ENCODE measurements at places on chromosomes 6 and 20.
A peak's percentile ranks its signal among the peaks of the same experiment; 100 is the strongest.

GRCh38 chr20:63835021-63835858 is 4.2 kb upstream of the ZBTB46 start:
- DNase-seq: no peak

DNA sequence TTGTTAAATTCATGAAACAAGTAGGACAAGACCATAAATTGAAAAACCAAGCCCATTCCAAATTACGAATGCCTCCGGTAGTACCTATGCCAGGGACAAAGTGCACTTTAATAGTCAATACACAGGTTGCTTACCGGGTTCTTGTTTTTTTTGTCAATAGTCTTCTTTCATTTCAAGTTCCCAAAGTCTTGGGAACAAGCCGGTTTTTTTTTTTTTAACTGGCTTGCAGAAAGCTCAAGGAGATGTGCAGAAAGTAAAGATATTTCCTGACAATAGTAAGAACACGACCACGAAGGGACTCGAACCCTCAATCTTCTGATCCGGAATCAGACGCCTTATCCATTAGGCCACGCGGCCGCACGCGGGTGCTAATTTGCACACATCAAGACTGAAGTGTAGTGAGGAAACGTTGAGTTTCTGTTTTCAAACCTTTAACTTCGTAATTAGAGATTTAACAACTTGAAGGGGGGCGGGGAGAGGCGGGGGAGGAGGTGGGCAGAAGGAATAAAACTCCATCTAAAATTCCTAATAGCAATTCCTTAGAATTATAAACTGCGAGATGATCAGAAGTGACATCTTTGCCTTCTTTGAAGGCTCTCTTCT is 181.0 kb downstream of the TRIM27 start:
- DNase-seq: peak; percentile 32

GRCh38 chr6:6685249-6686040 is 96.9 kb downstream of the LY86 start:
- DNase-seq: no peak

DNA sequence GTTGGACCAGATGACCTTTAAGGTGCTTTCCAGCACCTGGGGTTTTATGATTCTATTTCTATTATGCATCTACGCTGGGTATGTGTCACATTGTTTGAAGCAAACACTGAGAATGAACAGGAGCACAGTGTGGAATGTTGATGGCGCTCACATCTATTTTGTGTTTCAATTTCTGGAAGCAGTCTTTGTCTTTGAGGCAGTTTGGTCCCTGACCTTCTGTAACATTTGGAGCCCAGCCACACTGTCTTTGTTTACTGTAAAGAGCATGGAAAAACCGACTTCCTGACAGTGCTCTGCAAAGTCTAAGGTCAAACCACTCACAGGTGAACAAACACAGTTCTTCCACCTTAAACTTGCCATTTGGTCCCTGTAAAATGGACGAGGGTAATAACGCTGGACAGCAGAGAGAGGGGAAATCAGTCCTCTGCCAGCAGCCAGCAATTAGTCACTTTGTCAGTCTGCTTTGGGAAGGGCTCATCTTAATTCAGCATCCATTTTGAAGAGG is 155.5 kb downstream of the PRL start:
- DNase-seq: no peak

DNA sequence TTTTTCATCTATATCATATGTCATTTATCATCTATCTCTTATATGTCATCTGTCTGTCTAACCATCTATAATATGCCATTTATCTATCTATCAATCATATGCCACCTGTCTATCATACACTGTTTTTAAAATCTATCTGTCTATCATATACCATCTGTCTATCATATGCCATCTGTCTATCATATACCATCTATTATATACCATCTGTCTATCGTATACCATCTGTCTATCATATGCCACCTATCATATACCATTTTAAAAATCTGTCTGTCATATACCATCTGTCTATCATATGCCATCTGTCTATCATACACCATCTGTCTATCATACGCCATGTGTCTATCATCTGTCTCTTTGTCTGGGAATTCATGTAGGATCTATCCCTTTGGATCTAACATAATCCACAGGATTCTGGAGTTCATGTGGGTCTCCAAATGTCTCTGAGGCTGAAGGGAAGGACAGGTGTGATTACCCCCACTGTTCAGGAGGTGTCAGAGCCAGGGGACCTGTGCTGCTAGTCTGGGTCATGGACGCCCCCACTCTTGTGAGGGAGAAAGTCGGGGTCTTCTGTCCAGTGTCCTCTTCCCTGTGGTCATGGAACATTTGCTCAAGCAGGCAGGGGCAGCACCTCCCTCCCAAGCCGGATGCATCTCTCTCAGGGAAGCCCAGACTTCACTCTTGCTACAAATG is 36.9 kb upstream of the FRMD1 start:
- no peak for DNase-seq

DNA sequence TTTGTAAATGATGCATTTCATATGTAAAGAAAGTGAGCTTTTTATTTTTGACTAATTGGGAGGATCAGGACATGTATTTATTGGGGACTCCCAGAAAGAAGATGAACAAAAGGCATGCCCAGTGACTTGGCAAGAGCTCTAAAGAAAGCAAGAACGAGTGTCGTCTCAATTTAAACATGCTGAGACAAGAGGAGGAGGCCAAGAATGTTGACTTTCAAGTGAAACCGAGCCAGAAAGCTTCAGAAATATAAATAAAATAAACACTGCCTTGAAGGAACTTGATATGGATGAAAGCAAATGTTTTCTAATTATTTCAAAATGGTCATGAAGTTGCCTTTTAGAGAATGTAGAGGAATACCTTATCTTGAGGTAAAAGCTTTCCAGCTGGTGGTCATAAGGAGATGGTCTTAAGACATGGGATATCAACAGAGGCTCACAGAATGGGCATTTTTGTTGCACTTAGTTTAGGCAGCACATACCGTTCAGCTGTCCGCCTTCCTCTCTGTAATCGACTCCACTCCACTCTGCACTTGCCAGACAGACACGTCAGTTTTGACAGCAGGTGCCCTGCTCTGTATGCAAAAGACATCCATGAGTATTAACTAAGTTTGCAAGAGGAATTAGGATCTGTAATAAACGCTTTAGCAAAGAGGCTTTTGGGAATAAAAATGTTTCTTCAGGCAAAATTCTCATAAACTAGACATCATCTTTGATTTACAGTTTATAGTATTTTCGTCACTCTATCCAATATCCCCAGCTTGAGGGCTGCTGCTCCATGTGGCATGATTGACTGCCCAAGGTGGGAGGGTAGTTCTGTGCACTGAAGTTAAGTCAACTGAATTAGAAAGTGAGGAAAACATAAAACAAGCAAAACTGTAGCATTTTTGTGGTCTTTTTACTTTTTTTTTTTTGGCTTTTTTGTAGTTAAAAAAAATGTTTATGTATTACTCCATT is 613.1 kb downstream of the PKHD1 start:
- no peak for DNase-seq

DNA sequence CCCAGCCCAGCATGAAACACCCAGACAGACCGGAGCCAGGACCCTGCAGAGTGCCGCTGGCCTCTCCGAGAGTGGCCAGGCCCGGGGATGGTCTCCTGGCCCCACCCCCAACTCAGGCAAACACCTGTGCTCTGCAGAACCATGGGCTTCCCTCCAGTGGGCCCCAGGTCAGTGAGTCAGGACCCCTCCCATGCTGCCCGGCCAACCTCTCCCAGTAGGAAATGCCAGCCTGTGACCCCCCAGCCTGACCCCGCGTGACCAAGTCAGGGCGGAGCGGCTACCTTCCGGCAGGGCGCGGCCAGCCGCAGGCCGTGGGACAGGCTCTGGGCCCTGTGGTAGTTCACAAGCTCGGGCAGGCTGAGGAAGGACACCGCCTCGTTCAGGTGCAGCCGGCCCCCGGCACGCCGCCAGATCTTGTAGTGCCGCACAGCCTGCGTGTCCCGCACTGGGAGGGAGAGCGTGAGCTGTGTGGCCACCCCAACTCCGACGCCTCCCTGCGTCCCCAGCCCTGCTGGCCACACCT is 3.2 kb downstream of the PTK6 start:
- DNase-seq: no peak

DNA sequence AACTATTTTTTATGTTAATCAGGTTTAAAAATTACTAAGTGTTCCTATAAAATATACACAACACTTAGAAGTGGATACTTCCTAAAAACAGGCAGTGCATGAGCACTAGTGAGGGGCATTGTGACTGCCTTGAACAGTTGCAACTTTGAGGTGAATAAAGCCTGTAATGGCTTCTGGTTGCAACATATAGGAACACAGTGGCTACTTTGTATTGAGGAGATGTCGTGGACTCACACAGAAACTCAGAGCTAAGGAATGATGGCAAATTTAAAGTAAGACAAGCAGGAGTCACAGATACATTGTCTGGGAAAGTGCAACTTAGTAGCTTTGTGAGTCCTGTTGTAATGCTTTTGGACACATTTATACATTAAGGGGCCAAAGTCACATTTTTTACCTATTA is 861 bp upstream of the HLA-A start:
- DNase-seq: no peak

DNA sequence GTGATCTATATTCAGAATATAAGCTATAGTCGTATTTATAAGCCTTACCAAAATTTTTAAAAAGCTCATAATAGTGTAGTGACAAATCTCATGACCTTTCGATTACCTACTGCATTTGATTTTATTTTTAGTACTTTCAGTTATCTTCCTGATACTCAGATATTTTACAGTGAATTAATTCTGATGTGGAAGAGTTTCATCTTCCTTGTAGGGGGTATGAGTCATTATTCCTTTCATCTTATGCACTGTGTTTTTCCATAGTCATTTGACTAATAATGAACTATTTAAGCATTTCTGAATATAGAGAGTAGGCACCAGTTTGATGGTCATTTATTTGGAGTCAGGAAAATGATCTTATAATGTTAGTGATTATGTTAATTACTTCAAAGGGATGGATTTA is 36.4 kb downstream of the HDGFL1 start:
- no peak for DNase-seq

DNA sequence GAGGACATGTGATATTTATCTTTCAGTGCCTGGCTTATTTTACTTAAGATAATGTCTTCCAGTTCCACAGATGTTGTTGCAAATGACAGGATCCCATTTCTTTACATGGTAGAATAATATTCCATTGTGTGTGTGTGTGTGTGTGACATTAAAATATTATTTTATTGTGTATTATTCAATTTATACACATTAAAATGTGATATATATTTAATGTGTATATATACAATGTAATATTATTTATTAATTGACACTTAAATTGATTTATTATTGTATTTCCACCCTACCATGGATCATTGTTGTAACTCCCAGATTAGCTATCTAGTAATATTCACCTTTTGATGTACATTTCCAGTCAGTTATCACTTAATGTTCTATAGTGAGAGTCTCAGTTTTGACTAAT is 1422.5 kb upstream of the ADGRB3 start:
- DNase-seq: no peak

GRCh38 chr6:31308050-31308844 is 36.4 kb upstream of the HLA-C start:
- DNase-seq: peak; percentile 45

DNA sequence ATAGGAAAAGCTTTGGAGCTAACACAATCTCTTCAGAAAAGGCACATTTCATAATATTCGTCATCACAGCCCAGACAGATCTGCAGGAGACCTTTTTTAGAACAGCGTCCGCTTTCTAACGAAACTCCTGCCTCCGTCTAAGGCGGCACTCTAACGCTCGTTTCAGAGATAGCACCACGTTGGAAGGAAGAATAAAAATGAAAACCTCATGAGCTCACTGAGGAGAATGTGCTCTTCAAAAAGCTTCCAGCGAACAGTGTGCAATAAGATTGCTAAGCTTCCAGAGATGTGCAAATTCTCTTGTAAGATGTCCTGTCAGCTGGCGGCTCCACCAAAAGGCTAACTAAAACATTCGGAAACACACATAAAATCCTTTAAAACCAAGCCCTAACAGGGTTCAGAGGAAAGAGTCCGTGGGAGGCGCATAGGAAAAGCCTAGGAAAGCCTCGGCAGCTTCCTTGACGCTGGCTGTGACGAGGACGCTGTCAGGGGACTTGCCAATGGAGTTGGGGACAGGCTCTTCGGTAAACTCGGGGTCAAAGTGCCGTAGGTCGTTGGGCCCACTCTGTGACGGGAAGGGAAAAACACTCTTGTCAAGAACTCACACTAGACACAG is 117.6 kb upstream of the SLC2A12 start:
- no peak for DNase-seq

DNA sequence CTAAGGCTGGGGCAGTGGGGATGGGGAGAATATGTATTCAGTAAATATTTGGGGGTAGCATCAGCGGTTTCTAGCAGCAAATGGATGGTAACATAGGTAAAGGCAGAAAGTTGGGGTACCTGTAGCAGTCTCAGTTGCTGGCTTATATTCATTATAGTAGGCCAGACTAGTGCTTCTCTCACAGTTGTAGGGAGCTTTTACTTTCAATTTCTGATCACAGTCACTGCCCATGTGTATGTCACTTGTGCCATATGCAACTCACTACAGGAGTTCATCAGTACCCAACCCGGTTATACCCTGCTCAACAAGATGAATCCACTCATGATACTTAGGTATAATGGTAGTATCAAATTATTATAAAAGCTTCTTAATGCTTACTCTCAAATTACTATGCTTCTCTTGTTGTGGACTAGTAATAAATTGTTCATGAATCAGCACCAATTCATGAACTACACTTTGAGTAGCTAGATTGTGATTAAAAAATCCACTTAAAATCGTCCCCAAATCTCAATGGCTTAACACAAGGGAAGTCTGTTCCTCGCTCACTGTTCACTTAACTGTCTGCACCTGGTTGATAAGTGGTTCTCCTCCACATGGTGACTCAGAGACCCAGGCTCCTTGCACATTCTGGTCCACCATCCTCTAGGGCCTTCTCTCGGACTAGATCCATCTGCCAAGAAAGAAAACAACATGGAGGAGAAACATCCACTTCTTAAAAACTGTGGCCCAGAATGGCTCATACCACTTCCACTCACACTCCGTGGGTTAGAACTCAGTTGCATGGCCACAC is 31.3 kb upstream of the MYLIP start:
- no peak for DNase-seq

- peak; percentile 81 for DNase-seq
Measured at GRCh38 chr20:36808317-36809257, 35.0 kb upstream of the DSN1 start.

GRCh38 chr20:18567739-18568091 is 483 bp downstream of the SMIM26 start:
- no peak for DNase-seq

GRCh38 chr6:129641344-129641743 is 68.6 kb downstream of the ARHGAP18 start:
- DNase-seq: no peak

- no peak for DNase-seq
Measured at GRCh38 chr6:7637533-7637932, 47.5 kb downstream of the SNRNP48 start.

- DNase-seq: no peak
Measured at GRCh38 chr6:9564021-9564420, 850.9 kb downstream of the TFAP2A start.
